ENCODE measurements at places on chromosomes 12 and 14. TPM values are rescaled to one million over a fixed set of nuclear protein-coding genes. Genes with fewer than 3 reads are reported as not detected.

GRCh38 chr12:38384816-38385378 lies 68.3 kb downstream of the ALG10B start:
- no peak for DNase-seq

- DNase-seq, result no peak
Measured at GRCh38 chr12:94676922-94677321, 26.6 kb upstream of the TMCC3 start.

The CMA1 gene
- total RNA-seq, result not detected

DNA sequence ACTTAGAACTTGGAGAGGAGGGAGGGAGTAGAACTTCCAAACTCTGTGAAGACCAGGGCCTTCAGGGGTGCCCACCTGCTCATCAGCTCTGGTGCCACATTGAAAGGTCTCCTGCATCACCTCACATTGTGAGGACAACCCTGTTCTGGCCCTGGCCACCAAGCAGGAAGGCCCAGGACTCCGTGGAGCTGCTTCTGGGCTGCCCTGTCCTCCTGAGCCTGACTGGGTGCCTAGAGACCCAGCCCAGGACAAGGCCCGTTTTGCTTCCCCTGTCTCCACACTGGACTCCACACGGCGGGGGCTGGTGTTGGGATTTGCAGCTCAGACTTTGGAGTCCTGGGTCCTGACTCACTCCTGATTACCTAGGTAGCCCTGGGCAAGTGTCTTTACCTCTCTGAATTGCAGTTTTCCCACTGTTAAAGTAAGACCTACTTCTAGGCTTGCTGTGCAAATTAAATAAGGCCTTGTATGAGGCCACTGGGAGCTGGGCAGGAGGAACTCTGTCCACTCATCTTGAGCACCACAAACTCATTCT lies 12.5 kb upstream of the KRT82 start:
- no peak for DNase-seq

DNA sequence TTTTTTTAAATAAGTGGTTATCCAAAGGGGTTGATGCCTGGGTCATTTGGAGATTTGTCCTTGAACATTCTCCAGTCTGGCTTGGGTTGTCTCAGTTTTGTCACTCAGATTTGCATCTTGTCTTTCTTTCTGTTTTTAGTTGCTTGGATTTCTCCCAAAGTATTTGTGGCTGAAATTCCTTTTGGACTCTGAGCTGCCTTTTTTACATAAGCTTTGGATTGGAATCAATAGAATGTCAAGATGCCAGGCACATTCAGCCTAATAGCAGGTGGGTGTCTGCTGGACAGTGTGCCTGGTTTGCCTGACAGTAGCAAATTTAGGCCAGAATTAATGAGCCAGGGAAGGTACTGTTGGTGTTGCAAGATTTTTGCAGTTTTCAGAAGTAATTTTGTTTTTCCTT lies 50.0 kb downstream of the FLRT2 start:
- DNase-seq, result no peak

DNA sequence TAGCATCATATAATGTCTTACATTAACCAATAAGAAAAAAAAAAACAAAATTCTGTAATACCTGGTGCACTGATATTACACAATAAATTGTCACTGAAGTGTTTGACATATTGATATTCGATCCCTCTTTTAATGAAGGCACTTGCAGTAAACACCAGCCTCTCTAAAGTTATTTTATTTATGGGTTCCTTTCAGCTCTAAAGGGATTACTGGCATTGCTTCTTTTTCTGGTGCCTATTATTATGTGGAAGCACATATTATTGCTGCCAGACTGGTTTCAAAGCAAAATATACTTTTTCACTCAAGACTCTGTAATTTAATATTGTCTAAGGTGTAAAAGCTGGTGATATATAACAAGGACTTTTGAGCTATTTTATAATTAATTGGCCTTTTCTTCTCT lies 1090.5 kb downstream of the TRHDE start:
- DNase-seq, result no peak

The ASCL1 gene
- not detected for total RNA-seq
